Pancreas (tissue), 10 donors: ENCODE measurements at places on chromosomes 3 and 15. TPM values are rescaled to one million over a fixed set of nuclear protein-coding genes. Genes with fewer than 3 reads are reported as not detected.

Gene NUP210
- 10.9 TPM for polyA plus RNA-seq

Gene CRABP1
- 11.8 TPM for polyA plus RNA-seq

GRCh38 chr3:187130346-187131066 lies 8.8 kb downstream of the RPL39L start:
- no peak for DNase-seq

- no peak for DNase-seq
Measured at GRCh38 chr3:187183903-187184302, 13.4 kb upstream of the RTP1 start.

DNA sequence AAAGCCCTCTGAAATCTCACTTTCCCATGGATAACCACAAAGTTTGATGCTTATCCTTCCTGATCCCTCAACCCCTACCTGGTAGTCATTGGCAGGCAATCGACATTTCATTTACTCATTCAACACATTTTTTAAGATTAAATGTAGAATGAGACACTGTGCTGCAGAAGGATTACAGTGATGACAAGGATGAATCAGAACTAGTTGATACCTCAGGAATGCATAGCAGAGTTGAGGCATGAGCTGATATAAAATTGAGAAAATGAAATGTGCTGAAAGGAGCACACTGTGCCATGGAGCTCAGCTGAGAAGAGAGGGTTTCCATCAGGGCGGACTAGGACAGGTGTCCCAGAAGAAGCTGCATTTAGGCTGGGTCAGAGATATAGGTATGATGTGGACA lies 48.9 kb upstream of the ACTL6A start:
- no peak for DNase-seq

DNA sequence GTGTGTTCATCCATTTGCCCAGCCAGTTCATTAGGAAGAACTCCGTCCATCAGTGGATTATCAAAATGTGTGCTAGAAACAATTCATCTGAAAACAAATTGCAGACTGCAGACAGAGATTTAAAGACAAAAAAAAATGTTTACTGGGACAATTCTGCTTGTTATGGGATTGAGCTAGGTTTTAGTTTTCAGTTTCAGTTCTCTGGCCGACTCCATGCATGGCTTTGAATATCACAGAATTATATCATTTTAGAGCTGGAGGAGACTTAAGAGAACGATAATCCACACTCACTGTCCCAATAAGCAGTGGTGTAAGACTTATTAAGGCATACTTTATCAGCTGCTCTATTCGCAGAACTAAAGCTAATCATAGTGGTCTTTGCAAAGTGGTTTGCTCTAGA lies 51.1 kb downstream of the TFG start:
- no peak for DNase-seq

- DNase-seq = no peak
Measured at GRCh38 chr15:101807345-101807945, 4.1 kb downstream of the OR4F6 start.
